ENCODE measurements at places on chromosomes 4 and X. TPM values are rescaled to one million over a fixed set of nuclear protein-coding genes. Genes with fewer than 3 reads are reported as not detected.

GRCh38 chr4:130395871-130396270 lies 1299.9 kb downstream of the C4orf33 start:
- H3K27me3 ChIP-seq: no peaks in the 10 kb centered on the region
- H3K36me3 ChIP-seq: no peaks in the 10 kb centered on the region
- DNase-seq: no peak
- H3K4me1 ChIP-seq: no peaks in the 10 kb centered on the region

- no peaks in the 10 kb centered on the region for H3K27me3 ChIP-seq
- no peaks in the 10 kb centered on the region for H3K36me3 ChIP-seq
- DNase-seq: no peak
Measured at GRCh38 chrX:71941145-71941544, 30.5 kb downstream of the NHSL2 start.

Gene CSAG2
- not detected for total RNA-seq

Gene CXorf49
- not detected for total RNA-seq

Gene SPANXC
- not detected for total RNA-seq

GRCh38 chr4:87633243-87633642 lies 16.8 kb upstream of the DMP1 start:
- H3K4me3 ChIP-seq: no peak overlapping the region
- H3K27me3 ChIP-seq: no peaks in the 10 kb centered on the region
- DNase-seq: no peak
- H3K36me3 ChIP-seq: no peaks in the 10 kb centered on the region

GRCh38 chrX:127879585-127879984 lies 172.6 kb downstream of the ACTRT1 start:
- no peaks in the 10 kb centered on the region for H3K27me3 ChIP-seq
- no peaks in the 10 kb centered on the region for H3K36me3 ChIP-seq
- H3K27ac ChIP-seq: no peak overlapping the region
- H3K4me3 ChIP-seq: no peak overlapping the region
- no peak for DNase-seq

DNA sequence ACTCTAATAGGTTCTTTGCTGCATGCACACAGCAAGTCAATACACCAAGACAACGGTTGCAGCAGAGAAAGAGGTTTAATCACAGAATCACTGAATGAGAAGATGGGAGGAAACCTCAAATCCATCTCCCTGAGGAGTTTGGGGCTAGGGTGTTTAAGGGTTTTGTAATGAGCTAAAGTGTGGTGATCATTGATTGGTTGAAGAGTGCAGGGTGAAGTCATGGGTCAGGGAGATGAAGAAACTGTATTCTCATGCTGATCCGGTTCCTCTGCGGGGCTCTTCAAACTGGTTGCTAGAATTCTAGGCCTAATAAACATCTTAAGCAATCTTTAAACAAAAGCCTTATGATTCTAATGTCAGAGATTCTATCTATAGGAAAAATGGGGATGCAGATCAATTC lies 432.5 kb upstream of the FAM47C start:
- H3K27ac ChIP-seq: no peak overlapping the region
- H3K27me3 ChIP-seq: no peaks in the 10 kb centered on the region
- DNase-seq: no peak
- no peak overlapping the region for H3K4me3 ChIP-seq
- no peaks in the 10 kb centered on the region for H3K36me3 ChIP-seq
- H3K4me1 ChIP-seq: no peaks in the 10 kb centered on the region

DNA sequence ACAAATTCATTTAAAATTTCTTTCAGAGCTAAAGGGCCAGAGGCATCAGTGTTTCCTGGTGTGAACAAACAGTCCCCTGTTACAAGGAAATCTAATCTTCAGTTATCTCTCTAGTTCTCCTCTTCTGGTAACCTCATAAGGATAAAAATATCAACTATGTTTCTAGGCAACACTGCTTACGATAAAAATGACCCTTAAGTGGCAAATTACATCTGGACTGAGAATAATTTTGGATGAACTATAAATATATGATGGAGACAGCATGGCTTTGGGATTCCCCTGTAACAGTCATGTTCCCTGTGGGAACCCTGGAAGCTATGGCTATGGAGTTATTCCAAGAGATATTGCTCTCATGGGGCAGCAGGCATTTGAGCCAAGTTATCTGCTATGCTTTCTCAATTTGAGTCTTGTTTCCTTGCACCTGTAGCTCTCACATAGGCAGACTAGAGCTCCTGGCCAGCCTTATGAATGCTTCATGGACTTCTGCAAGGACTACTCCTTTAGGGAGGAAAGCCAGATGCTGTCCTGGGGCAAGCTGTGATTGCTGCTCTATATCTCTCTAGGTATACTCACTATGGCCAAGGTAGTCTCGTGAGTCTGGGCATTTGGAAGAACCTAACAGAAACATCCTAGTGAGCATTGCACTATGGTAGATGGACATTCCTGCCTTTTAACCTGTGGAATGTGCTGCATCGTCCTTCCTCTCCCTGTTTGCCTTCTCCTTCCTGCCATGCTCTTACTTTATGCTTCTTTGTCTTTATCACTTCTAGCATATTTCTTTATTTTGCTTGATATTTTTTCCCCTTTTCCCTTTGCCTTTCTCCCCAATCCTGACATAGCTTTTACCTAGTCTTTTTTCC lies 14.2 kb downstream of the C4orf33 start:
- H3K4me1 ChIP-seq: no peaks in the 10 kb centered on the region
- H3K36me3 ChIP-seq: no peaks in the 10 kb centered on the region
- no peak overlapping the region for H3K4me3 ChIP-seq
- no peak overlapping the region for H3K27ac ChIP-seq

DNA sequence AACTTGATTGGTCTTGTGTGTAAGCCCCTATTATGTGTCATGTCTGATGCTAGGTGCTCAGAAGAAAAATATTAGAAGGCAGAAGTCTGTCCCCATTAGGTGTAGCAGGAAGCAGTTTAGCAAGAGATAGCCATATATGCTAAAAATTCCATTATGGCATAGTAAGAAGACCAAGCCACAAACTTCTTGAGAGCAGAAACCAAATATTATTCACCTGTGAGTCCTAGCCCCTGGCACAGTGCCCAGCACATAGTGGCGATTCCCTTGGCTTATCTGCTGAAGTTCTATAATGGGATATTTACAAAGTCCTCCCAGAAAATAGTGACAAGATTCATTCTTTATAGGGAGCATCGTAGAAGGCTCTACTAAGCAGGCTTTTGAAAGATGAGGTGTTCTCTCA lies 174.4 kb downstream of the RAB28 start:
- DNase-seq: no peak
- H3K27ac ChIP-seq: no peak overlapping the region
- no peaks in the 10 kb centered on the region for H3K4me1 ChIP-seq
- no peak overlapping the region for H3K4me3 ChIP-seq
- H3K27me3 ChIP-seq: no peaks in the 10 kb centered on the region

- DNase-seq: no peak
- H3K36me3 ChIP-seq: no peaks in the 10 kb centered on the region
- no peaks in the 10 kb centered on the region for H3K27me3 ChIP-seq
- no peak overlapping the region for H3K4me3 ChIP-seq
- H3K4me1 ChIP-seq: no peaks in the 10 kb centered on the region
Measured at GRCh38 chr4:168164915-168165548, 72.7 kb downstream of the ANXA10 start.

Gene TRMT10A
- 5.1 TPM for total RNA-seq

DNA sequence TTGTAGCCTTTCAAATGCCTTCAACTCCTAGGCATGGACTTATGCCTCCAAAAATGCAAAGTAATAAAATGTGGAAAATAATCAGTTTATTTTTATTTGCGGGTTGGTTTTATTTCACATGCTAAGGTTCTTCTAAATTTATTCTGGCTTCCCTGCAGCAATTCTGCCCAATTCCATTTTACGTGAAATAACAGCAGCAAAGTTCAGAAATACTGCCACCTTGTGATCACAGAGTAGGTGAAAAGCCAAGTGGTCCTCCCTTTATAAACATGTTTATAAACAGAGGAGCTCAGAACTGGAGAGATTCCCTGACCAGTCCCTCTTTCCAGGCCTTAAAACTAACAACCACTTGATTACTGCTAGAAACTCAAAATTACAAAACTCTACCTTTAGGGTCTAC lies 14.7 kb upstream of the DCHS2 start:
- no peaks in the 10 kb centered on the region for H3K36me3 ChIP-seq
- no peaks in the 10 kb centered on the region for H3K4me1 ChIP-seq
- no peak overlapping the region for H3K4me3 ChIP-seq
- no peak for DNase-seq
- peaks cover 20% of the 10 kb centered on the region for H3K27me3 ChIP-seq

DNA sequence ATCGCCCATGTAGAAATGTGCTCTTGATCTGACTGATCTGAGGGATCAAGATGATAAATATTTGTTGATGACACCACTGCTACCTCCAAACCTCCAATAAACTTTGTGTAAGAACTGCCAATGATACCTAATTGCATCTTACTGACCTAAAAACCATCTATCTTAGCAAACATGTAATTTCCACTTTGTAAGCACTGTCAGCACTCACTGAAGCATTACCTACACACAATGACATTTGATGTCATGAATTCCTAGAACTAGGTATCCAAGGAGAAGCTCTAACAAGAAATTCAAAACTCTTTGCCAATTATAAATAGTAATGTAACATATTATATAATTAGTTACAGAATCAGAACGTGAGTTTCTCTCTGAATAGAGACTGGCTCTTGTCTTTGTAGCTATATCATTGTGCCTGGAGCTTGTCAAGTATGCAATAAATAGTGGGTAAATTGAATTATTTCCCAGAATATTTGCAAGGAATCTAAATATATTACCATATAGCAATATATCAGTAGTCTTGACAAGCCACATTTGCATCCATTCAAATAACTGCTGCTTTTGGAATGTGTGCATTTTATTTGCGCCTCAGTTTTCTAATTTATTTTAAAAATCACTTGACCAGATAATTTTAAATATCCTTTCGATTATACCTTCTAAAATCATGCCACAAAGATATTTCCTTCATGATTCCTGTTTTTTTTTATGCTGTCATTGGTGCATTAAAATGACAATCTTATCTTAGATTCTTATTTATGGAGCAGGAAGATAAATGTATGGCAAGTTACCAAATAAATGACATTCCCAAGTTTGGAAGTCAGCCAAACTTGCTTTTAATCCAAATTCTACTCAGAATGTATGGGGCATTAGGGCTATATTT lies 232.3 kb upstream of the NEIL3 start:
- H3K27ac ChIP-seq: no peak overlapping the region
- no peaks in the 10 kb centered on the region for H3K4me1 ChIP-seq
- H3K4me3 ChIP-seq: no peak overlapping the region
- no peaks in the 10 kb centered on the region for H3K27me3 ChIP-seq
- DNase-seq: no peak
- no peaks in the 10 kb centered on the region for H3K36me3 ChIP-seq

GRCh38 chr4:36388710-36389109 lies 107.3 kb downstream of the DTHD1 start:
- H3K27ac ChIP-seq: no peak overlapping the region
- no peaks in the 10 kb centered on the region for H3K27me3 ChIP-seq
- H3K36me3 ChIP-seq: no peaks in the 10 kb centered on the region
- no peak overlapping the region for H3K4me3 ChIP-seq

GRCh38 chr4:111678479-111678878 lies 466.8 kb upstream of the FAM241A start:
- no peak overlapping the region for H3K27ac ChIP-seq
- no peaks in the 10 kb centered on the region for H3K4me1 ChIP-seq
- no peak for DNase-seq
- H3K4me3 ChIP-seq: no peak overlapping the region
- H3K36me3 ChIP-seq: no peaks in the 10 kb centered on the region

DNA sequence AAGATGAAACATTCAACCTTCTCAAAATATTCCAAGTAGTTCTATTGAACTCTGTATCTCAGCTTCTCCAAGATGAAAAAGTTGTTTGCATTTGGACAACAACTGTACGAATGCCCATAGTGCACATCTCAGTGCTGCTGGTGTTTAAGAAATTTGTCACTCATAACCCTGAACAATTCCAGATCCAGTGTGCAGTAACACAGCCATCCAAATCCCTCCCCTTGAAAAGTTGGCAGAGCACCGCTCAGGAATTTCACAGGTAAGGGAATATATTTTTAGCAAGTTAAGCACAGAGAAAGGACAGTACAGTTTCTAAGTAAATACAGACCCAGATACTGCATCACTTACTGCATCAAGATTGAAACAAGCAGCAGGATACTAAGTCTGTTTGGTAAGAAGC lies 104.7 kb downstream of the CNOT6L start:
- no peak overlapping the region for H3K27ac ChIP-seq
- H3K4me3 ChIP-seq: no peak overlapping the region
- no peaks in the 10 kb centered on the region for H3K4me1 ChIP-seq
- DNase-seq: no peak
- no peaks in the 10 kb centered on the region for H3K27me3 ChIP-seq
- H3K36me3 ChIP-seq: no peaks in the 10 kb centered on the region

Gene SYTL4
- total RNA-seq: 8.8 TPM

Gene UGT2B10
- total RNA-seq: not detected

DNA sequence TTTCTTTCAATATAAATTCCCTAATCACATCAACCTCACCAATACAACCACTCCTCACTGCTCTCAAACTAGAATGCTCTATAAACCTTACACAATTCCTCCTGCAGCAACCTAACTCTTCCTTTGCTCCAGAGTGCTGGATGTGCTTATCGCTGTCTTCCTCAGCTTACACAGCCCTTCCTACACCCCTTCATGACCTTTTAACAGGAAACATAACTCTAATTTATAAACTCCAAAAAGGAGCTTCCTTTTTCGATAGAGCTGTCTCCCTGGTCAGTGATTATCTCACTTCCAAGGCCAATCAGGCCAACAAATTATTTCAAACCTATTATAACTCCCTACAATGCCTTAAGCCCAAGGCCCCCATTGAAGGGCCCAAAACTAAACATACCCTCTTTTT lies 78.8 kb downstream of the COQ2 start:
- H3K36me3 ChIP-seq: no peaks in the 10 kb centered on the region
- no peak for DNase-seq
- H3K27me3 ChIP-seq: no peaks in the 10 kb centered on the region

Gene C1QTNF7
- total RNA-seq: 2.1 TPM

GRCh38 chr4:171521726-171522125 lies 291.5 kb upstream of the GALNTL6 start:
- no peak for DNase-seq
- no peaks in the 10 kb centered on the region for H3K4me1 ChIP-seq
- no peaks in the 10 kb centered on the region for H3K36me3 ChIP-seq
- no peak overlapping the region for H3K4me3 ChIP-seq
- H3K27ac ChIP-seq: no peak overlapping the region

GRCh38 chr4:127174201-127174600 lies 458.6 kb upstream of the INTU start:
- no peaks in the 10 kb centered on the region for H3K36me3 ChIP-seq
- no peak for DNase-seq
- no peak overlapping the region for H3K27ac ChIP-seq
- H3K4me1 ChIP-seq: no peaks in the 10 kb centered on the region
- H3K4me3 ChIP-seq: no peak overlapping the region
- no peaks in the 10 kb centered on the region for H3K27me3 ChIP-seq

- no peaks in the 10 kb centered on the region for H3K4me1 ChIP-seq
- no peaks in the 10 kb centered on the region for H3K36me3 ChIP-seq
- H3K27me3 ChIP-seq: no peaks in the 10 kb centered on the region
- no peak for DNase-seq
- H3K27ac ChIP-seq: no peak overlapping the region
Measured at GRCh38 chrX:150339736-150340135, 23.4 kb upstream of the MAMLD1 start.

Gene ADGRG4
- not detected for total RNA-seq
